ENCODE measurements at places on chromosomes 2 and 18.

DNA sequence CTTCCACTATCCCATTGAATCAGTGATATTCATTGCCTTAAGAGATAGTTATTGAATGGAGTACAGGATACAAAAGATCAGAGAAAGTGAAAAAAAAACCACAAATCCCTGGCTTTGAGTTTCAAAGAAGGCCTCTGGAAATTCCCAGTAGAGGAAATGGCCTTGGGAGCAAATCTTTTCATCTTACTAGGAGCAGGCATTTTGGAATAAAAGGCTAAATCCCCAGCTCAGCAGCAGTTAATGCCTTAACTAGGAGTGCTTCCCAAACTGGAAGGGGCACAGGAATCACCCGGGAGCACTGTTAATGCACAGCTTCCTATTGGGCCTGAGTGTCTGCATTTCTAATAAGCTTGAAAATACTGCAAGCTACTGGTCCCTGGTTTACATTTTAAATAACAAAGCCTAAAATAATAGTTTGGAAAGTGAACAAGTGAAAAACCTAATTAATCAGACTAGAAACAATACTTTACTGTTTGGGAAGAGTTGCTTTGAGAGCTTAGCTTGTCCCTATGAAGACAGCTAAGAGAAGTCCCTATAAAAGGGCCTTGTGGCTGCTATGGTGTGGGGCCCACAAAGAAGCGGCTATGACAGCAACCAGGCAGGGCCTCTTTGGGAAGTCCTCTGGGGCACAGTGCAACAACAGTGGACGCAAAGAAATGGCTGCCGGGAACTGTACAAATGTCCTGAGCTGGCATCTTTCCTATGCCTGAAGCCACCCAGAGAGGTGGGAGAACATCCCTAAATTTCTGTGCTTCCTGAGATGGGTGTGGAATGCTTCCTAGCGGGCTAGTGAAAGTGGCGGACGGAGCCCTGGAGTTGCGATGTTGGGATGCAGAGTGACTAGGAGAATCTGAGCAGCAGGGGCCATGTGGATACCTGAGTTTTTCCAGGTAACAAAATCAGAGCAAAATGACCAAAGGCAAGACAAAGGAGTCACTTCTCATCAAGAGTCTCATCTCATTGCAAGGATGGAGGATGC is 117.1 kb upstream of the KLHL14 start:
- DNase-seq = no peak

DNA sequence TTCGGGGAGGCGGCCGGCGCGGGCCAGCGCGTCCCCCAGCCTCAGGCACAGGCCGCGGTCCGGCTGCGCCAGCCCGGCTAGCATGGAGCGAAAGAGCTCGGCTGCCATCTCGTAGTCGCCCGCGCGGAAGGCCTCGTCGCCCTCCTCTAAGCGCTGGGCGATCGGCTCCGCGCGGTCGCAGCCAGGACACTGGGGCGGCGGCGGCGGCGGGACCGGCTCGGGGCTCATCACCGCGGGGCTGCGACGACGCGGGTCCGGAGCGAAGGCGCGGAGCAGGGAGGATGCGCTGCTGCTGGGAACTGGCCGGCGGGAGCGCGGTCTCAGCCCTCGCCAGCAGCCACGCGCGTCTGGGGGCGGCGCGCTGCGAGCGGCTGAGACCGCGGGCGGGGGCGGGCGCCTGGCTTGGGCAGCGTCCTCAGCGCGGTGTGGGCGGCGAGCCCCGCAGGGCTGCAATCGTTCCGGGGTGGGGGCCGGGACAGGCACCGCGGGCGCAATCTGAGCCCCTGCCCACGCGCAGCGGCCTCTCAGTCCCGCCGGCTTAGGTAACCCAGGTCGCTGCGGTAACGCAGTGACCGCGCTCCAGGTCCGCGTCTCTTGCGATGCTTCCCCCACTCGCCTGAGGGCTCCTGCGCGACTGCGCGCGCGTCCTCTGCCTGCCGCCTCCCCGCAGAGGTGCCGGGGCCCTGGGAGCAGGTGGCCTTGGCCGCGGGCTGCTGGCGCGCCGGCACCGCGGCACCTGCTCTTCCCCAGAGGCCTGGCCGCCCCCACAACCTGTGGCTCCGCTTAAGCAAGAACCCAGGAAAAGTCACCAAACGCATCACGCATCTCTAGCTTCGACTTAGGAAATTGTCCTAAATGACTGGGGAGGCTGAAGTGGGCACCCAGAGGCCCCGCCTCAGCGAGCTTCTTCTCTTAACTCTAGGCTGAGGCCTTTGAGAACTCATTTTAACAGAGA is at the start of gene LONRF2:
Gene LONRF2 (minus strand): TSS at position 636 of the 955 bp plus-strand sequence. CDS start 408 bp downstream, at position 228.
- no peak for DNase-seq

DNA sequence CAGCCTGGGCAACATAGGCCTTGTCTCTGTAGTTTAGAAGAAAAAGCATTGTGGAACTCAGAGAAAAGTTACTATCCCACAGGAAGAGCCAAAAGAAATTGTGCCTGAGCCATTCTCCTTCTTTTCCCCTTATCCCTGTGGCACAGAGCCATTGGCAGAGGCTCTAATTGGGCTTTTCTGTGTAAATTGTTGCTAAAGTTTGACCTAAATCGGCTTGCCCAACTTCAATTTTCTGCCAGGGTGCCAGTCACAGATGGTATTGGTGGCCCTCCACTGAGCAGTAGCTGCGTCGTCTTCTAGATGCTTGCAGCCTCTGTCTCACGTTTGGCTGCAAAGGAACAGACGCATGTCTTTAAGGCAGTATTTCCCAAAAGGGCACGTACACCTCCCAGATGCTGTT is 30.3 kb downstream of the ZNF532 start:
- no peak for DNase-seq

GRCh38 chr2:234881413-234882241 is 70.2 kb upstream of the SH3BP4 start:
- no peak for DNase-seq

DNA sequence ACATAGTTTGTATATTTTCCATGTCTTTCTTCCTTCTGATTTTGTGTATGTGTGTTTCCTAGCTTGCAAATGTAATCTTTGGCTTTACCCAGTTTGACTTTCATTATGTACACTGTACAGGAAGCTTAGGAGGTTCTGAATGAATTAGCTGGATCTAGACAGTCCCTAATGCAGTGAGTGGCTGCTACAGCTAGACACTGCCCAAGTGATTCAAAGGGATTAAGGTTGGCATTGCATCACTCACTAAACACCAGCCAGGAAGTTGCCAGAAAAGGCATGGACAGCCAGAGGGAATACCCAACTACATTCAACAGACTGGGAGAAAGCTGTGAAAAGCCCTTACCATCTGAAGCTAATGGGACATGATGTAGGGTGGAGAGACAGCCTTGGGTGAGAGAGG is 316.0 kb upstream of the MEX3C start:
- no peak for DNase-seq

GRCh38 chr18:78637442-78638402 is 341.9 kb upstream of the SALL3 start:
- no peak for DNase-seq

DNA sequence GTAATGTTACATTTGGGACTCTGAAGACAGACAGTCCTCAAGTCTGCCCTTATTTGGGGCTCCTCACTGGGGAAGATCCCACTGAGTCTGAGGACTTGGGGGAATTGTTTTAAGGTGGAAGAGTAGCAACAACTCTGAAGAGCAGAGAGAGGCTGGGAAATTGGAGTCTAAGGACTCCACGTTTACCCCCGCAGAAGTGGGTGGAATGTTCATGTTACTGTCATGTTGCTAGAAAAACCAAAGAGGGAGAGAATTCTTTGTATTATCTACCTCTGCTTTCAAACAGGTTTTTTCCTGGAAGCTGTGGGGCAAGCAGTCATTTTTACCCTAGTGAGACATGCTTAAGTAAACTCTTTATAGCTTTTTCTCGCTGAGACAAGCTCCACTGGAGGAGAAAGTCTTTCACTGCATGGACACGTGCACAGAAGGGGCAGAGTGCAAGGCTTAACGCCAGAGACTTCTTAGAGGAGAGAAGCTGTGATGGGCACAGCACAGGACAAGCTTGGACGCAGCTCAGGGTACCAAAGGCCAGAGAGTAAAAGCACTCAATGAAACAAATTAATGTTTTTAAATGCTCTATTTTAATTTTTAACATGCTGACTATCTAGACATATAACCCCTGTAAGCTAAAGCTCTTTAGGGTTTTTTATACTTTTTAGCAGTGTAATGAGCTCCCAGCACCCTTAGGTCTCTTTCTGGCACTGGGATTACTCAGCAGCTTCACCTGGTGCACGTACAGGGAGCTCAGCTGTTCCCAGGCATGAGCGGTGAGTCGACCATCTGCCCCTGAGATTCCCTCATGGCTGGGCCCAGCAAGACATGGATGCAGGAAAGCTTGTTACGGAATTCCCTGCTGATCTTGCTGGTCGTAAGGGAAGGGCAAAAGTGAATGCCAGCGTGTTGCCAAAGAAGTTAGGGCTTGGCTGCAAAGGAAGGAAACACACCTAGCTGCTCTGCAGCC is 54.5 kb upstream of the BIN1 start:
- no peak for DNase-seq

DNA sequence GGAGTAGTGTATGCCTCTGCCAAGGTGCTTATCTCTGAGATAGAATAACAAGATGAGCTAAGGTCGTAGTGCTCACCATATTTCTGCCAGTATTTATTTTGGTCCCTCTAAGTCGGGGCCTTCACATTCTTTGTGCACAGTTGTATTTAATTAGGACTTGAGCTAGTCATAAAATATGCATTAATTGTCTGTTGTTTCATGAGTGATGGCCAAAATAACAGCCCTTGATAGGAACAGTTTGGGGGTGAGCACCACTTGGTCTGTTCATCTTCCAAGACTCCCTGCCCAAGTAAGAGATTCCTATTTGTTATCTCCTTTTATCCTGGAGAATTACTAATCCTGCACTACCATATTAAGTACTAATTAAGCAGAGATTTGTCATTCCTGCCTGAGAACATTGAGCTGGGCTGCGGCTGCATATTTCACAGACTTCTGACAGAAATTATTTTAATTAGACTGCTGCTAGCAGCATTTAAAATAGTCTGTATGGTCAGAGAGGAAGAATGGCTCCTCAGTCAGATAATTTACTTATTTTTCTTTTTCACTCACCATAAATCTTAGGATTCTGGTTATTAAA is 435.1 kb downstream of the MTX2 start:
- no peak for DNase-seq

DNA sequence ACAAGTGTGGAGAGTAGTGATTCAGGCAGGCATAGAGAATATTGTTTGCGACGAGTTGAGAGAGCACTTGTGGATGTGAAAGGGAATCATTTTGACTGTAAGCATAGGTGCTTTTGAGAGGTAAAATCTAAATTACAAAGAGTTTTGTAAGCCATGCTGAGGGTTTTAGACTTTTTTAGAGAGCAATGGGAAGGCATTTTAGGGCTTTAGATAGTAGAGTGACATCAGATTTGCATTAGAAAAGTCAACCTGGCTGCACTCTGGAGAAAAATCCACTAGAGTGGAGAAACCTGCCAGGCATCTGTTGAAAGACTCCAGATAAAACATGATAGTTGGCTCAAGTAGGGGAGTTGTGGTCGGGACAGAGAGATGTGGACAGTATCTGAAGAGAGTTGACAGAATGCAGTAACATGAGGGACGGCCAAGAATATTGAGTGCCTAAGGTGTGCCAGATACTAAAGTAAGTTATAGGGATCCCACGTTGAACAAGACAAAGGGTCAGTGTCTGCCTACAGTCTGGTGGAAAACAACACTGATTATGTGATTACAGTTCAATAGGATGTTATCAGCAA is 91.7 kb upstream of the MYO3B start:
- no peak for DNase-seq
